ENCODE measurements at places on chromosomes 12 and 14.

DNA sequence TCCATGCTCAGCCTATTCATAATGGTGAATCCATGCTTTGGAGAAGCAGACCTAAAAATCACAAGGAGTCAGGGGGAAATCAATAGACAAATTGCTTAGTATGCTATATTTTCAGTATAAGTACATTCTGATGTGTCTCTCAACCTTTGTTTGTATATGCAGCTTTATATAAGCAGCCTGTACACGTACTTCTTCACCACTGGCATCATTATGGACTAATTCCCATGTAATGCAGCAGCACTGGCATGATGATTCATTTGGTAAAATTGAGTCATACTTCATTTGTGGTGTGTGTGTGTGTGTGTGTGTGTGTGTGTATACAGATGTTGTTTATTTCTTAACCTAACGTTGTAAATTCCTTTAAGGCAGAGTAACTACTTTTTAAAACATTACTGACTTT, 10.9 kb downstream of the DCP1B start:
- DNase-seq = no peak

- DNase-seq = no peak
Measured at GRCh38 chr14:59920378-59920683, 387 bp downstream of the LRRC9 start.

- no peak for DNase-seq
Measured at GRCh38 chr12:58502226-58502625, 418.1 kb downstream of the LRIG3 start.

DNA sequence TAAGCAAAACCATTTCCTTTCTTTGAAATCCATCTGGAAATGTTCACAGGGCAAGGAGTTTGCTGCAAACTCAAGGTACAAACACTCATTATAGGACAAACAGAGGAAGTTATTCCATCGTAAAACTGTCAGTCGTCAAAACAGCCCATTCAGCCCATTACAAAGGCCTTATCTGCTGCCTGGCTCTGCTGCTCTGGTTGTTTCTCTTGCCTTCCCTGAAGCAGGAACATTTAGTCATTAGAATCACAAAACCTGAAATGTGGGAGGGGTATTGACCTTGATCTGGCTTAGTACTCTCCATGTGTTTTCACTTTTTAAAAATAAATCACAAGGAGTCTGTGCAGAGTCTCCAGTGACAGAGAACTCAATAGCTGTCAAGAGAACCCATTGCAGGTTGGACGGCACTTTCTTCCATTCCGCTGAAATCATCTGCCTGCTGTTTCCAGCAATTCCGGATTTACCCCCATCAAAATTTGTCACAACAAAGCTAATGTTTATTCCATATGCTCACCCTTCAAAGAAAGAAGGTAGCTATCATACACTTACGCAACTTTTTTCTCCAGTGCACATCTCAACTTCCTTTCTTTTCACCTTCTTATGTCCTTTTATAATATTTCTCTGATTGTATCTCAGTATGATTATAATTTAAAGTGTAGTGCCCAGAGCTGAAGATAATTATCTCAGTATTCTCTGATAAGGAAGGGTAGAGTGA, 24.6 kb upstream of the ITPR2 start:
- no peak for DNase-seq

GRCh38 chr14:81172881-81173280, 47.9 kb downstream of the GTF2A1 start:
- DNase-seq = no peak

GRCh38 chr14:103527408-103528145, 1.4 kb upstream of the TRMT61A start:
- DNase-seq = no peak

DNA sequence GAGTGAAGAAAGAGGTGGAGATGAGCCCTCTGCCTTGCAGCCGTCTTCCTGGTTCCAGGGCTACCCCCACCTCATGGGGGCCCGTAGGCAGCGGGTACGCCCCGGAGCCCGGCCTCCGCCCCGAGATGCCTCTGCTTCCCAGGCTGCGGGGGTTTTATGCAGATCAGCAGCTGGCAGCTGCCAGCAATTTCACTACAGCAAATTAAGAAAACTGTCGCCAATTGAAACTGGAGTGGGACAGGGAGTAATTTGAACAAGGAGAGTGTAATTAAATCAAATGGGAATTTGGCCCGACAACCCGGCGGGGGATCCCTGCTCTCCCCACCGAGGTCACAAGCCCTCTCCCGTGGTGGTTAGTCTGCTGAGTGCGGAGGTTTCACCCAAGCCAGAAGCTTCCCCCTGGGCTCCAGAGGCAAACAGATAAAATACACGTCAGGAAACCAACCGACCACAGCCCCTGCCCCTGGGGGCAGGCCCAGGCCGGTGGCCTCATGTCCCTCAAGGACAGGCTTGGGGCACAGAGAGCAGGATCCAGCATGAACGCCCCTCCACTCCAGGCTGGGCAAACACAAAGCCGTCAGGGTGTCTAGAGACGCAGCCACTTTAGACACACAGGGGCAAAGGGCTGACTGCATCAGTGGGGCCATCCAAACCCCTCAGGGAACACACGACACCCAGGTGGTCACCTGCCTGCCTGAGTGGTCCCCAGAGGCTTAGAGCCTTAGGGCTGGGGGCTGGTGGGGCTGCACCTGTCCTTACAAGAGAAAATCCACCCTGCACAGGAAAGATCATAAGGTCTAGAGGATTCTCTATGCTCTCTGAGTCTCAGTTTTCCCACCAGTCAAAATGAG, 53.8 kb downstream of the TESC start:
- no peak for DNase-seq

GRCh38 chr12:96028538-96028937, 6.8 kb downstream of the LTA4H start:
- DNase-seq = no peak

DNA sequence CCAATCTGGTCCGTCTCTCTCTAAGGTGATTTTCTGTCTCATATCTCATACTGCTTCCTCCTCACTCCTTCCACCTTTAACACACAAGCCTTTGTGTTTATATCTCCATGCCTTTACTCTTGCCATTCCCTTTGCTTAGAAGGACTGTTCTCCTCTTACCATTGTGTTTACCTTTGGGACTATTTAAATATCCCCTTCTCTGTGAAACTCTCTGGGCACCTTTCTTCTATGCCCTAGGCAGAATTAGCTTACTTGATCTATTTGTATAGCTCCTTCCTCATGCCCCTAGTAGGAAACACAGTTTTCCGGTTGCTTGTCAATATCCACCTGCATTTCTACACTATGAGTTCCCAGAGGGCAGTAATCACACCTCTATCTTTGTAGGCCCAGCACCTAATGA, 3.9 kb upstream of the AMHR2 start:
- no peak for DNase-seq

DNA sequence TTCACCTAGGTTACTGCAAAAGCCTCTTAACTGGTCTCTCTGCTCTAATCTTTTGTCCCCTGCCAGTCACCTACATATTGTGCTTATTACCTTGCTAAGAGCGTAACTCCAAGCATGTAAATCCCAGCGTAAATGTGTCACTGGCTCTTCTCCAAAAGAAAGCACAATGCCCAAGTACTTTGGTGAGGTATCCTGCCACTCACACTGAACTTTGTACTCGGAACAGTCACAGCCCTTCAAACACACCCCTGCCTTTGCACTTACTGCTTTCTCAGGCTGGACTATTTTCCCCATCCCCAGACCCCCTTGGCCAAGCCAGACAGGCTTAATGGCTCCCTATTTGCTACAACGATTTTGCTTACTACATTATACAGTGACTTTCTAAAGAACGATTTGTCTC, 31.7 kb downstream of the GALNT4 start:
- no peak for DNase-seq

- DNase-seq = no peak
Measured at GRCh38 chr12:3203713-3204112, 126.5 kb downstream of the TSPAN9 start.

DNA sequence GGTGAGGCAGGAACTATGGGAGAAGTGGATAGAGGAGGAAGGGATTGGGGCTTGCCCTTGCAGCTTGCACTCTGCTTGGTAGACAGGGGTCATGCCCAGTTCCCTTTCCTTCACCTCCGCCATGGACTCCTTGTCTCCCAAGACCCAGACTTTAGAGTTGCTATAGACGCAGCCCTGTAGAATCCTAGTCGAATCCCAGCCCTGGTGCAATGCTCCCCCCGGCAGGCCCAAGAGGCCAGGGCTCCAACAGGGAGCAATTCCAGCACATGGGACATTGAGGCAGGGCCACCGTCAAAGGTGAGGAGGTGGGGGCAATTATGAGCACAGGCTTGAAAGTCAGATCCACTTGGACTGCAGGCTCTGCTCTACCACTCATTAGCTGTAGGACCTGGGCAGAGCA, 29.5 kb upstream of the BCDIN3D start:
- DNase-seq = peak; percentile 26

GRCh38 chr12:108367436-108367835, 28.3 kb upstream of the CMKLR1 start:
- no peak for DNase-seq

- peak; percentile 75 for DNase-seq
Measured at GRCh38 chr14:74425525-74426201, 347 bp downstream of the SYNDIG1L start.

DNA sequence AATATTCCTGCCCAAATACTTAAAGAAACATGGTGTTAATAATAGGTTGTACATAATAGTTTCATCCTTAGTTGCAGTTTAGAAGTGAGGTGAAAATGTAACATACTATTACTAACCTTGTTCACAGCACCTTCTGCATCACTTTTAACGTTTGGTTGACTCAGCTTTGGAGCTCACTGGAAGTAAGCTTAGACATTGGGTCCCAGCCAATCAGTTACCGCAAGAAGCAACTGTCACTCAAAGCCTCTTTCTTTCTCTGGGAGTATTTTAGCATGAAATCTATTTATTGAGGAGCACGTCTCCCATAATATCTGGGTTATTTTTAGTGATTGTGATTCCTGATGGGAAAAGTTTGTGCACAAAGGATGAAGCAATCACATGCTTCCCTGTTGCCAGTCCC, 472.6 kb downstream of the SNAPC1 start:
- DNase-seq = no peak

GRCh38 chr12:2617365-2617764, 177.4 kb upstream of the FKBP4 start:
- DNase-seq = peak; percentile 41

DNA sequence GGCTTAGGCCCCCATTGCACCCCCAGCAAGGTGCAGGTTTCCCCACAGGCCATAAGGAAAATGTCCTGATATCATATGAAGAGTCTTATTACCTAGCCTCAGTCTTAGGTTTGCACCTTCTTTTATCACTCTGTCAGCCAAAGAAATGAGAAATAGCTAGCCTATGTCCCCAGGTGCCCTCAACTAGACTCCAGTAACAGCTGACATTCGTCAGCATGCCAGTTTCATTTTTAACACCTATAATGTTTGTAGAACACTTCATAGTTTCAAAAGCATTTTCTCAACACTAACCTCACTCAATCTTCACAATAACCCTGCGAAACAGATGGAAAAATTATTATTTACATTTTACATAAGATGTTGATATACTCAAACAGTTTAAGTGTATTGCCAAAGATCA, 24.0 kb upstream of the OR10P1 start:
- no peak for DNase-seq

- DNase-seq = peak; percentile 26
Measured at GRCh38 chr12:111439657-111440151, 34.0 kb downstream of the SH2B3 start.

GRCh38 chr12:19223018-19223417, 93.5 kb downstream of the PLEKHA5 start:
- DNase-seq = no peak

DNA sequence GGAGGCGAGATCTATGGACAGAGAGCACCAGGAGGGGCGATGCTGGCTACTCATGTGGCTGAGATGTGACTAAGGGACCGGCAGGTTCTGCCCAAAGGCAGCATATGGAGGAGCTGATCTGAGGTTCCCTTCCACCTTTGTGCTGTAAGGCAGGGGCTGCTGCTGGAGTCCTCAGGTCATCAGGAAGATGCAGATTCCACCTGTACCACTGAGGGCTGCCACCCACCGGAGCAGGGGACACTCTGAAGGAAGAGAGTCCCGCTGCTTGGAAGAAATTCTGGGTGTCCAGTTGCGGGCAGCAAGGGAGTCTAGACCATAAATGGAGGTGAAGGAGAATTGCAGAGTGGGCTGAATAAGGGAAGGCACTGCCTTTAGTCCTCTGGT, 55.3 kb downstream of the PLEKHG3 start:
- DNase-seq = no peak

GRCh38 chr12:49616533-49617219, 6.7 kb upstream of the PRPF40B start:
- DNase-seq = no peak

GRCh38 chr12:102478405-102479098, 1.8 kb downstream of the IGF1 start:
- DNase-seq = peak; percentile 47

DNA sequence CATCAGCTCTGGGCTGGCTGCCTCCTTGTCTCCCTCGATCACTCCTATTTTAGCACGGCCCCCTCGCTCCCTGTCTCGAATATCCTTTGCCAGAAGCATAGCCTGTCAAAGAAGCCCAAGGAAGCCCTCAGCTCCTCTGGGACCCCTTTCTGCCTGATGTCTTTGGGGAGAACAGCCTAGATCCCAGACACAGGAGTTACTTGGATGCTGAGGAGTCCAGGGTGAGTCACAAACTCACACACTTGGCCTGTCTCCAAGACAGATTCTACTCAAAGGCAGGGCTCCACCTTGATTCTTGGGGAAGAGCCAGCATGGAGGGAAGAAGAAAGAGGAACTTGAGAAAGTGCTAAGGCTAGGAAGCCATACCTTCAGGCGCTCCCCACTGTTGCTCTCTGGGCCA, 8.1 kb downstream of the AVIL start:
- no peak for DNase-seq

DNA sequence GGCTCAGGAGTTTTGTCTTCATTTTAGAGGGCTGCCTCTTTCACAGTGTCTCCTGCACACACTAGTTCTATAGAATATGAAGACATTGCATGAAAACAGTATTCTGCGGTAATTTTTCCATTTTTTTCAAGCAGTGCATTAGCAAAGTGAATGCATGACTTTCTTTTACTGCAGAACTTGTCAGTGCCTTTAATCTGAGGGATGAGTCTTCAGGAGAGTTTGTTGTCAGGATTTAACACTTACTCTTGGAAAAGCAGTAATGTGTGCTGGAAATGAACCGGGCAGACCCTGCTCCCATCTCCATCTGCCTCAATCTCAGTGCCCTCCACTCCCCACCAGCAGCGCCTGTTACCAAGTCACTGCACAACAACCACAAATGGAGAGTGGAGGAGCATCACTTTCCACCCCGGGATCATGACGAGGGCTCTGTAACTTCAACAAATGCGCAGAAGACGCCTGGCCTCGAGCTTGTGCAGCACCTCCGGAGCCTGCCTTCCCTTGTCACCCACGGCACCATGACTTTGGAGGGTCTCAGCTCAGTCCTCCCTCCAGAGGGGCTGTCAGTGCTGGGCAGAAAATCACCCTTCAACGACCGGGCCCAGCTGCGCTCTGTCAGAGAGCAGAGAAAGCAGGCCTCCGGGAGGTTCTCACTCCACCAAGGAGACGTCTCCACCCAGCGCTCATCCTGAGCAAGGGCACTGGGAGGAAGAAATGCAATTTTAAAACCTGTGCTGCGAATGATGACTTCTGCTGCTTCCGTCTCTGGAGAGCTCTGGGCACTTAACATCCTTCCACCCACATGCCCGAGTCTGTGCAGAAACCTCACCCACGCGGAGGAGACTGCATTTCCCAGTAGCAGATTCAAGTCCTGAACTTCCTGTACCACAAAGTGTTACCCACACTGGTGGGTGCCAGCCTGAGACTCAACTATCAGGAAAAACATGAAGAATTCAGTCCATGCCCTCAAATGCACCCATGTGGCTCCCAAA, 255.7 kb downstream of the ADGRD1 start:
- DNase-seq = peak; percentile 26
